ENCODE measurements at places on chromosomes 5 and 9. TPM values are rescaled to one million over a fixed set of nuclear protein-coding genes. Genes with fewer than 3 reads are reported as not detected.

The FOXD4L5 gene
- 0.79 TPM for total RNA-seq

The ZNF367 gene
- 2.2 TPM for total RNA-seq

The MATR3 gene
- 243 TPM for total RNA-seq

The FAM169A gene
- 8.1 TPM for total RNA-seq

The ACTBL2 gene
- total RNA-seq = not detected

The PSMB7 gene
- 69.7 TPM for total RNA-seq

The SLC12A2 gene
- total RNA-seq = 27.4 TPM

The TMCO6 gene
- total RNA-seq = 33.3 TPM

The SPINK13 gene
- total RNA-seq = not detected

The ZNF366 gene
- total RNA-seq = not detected

GRCh38 chr5:74027732-74028338 lies 401.8 kb downstream of the ARHGEF28 start:
- DNase-seq = no peak

- DNase-seq = no peak
These were observed 72.6 kb downstream of the GTF3C4 start for GRCh38 chr9:132742821-132743311.

DNA sequence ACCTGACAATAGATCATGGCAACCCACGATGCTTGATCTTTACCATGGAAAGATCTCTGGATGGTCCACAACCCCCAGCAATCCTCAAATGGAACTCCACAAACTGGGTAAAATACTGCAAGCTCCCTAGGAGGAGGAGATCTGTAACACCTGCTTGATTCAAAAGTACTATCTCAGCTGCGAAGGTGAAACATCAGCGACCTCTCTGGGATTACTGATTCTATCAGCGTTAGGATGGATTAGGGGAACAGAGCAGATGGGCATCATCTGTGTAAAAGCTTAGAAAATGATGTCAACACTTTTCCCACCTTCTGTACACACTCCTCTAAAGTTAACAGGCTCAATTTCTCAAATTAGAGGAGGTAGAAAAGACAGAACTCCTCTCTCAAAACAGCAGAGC lies 31.5 kb upstream of the TRPC7 start:
- DNase-seq = no peak

DNA sequence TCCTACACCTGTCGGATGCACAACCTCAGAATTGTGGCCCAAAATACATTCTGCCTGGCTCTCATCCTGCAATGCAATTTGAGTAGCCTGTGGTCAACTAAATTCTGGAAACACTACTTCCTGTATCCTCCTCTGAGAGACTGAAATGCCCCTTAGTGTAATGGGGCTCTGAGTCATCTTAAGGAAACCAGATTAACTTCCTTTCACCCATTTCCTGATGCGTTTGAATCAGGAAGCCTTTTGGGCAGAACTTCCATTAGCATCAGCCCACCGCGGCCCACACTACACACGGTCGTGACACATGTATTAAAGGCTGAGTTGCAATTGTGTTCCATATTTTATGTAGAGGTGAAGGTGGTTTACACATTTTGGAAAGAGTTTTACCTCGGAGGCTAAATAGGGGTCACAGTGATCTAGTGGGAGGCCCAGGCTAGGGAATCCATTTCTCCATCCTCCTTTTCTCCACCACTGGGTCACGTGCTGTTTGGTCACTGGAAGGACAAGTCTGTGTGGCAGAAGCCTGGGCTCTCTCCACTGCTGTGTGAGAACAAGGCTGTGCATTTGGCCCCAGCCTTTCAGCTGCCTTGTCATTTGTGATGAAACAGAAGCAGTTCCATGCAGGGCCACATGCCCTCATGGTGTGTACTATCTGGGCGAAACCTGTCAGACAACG lies 55.9 kb downstream of the DAP start:
- DNase-seq = no peak

GRCh38 chr9:107367727-107368502 lies 84.8 kb downstream of the RAD23B start:
- DNase-seq = no peak

GRCh38 chr5:179893076-179893957 lies 14.4 kb downstream of the TBC1D9B start:
- no peak for DNase-seq

DNA sequence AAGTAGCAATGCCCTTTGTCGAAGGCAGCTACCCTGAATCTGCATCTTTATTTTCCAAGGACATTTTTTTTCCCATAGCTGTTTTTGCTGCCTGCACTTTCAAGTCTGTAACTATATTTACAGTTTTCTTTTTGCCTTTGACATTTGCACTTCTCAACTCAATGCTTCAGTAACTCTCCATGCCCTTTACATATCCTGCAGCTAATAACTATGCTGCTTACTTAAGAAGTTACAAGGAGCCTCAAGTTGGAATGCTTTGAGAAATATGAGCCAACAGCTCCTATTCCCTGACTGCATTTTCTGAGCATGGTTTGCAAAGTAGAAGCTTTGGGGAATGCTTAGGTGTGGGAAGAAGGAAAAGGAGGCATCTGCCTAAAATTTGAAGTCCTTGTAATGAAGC lies 194.8 kb upstream of the TRPC7 start:
- no peak for DNase-seq

DNA sequence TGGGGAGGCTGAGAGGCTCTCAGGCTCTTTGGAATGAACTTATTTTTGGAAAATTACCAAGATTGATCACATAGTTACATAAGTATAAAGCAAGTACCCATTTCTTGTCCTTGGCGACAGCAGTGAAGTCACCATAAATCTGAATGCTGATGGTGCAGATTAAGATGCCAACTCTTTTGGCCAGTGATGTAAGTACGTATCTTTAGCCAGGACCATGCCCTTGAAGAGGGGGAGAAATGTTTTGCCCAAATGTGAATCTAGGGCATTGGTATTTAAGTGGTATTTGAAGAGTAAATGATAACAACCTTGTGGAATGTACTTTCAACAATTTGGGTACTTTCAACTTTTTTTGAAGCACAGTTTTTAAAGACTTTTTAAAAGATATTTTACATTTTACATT lies 68.2 kb upstream of the RAD23B start:
- no peak for DNase-seq

GRCh38 chr9:116337015-116337414 lies 183.4 kb downstream of the PAPPA start:
- DNase-seq = no peak

GRCh38 chr9:85118990-85119755 lies 449.6 kb downstream of the NTRK2 start:
- DNase-seq = no peak

DNA sequence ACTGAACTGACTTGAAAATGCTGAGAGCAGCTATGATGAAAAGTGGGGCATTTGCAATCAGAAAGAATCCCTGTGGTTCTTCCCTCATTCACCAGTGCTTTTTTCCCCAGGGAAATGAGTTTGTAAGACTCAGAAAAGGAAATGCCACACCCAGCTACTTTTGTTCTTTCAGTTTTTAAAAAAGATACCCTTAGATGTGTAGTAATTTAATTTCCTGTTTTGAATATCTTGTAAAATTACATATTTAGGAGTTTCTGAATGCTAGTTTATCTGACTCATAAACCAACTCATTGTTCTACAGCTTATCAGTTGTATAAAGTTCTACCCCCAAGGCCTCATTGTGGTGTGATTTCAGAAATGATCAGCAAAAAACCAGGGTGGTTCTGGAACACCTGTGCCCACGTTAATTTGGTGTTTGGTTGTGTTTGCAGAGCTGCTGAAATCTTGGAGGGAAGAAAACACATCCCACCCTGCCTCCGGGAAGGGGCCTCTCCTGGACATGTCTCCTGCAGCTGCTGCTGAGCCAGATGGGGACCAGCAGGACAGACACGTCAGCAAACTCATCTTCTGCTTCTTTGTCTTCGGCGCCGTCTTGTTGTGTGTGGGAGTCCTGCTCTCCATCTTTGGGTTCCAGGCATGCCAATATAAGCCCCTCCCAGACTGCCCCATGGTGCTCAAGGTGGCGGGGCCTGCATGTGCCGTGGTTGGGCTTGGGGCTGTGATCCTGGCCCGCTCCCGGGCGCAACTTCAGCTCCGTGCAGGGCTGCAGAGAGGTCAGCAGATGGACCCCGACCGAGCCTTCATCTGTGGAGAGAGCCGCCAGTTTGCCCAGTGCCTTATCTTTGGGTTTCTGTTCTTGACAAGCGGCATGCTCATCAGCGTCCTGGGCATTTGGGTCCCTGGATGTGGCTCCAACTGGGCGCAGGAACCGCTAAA lies 2.8 kb downstream of the TMEM171 start:
- DNase-seq = no peak

- DNase-seq = no peak
These were observed 115.5 kb upstream of the KLF4 start for GRCh38 chr9:107605041-107605440.

DNA sequence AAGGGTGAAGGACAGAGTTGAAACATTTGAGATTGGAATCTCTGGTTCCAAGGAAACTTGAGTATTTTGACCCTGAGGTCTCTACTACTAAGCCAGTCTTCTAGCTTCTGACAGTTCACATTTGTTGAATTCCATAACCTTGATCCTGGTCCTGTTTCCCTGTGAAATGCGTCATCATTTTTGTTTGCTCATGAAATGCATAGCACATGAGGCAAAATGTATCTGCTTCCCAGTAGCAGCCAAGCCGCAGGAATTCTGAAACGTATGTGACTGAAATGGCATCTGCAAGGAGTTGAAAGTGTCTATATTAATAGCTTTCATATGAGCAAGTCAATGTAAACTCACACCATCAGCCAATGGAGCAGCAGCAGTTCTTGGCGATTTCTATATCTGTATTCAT lies 307.9 kb downstream of the CSNK1G3 start:
- DNase-seq = no peak

DNA sequence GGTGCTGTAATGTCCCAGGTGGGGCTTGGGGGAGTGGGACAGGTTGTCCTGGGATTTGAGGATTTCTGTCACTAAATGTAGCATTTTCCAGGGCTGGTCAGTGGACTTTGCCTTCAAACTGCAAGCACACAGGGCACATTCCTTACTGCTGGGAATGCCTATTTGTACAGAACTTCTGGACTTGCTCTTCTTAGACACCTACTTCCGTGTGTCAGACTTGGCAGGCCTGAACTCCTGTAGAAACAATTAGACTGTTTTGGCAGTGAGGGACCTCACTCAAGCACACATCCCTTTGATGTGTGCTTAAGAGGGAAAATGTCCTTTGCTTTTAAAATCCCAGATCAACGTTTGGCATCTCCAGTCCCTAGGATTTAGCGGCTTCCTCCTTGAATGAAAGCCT lies 192.2 kb downstream of the PAPPA start:
- no peak for DNase-seq

GRCh38 chr5:173697931-173698579 lies 81.6 kb upstream of the BOD1 start:
- peak; percentile 25 for DNase-seq

DNA sequence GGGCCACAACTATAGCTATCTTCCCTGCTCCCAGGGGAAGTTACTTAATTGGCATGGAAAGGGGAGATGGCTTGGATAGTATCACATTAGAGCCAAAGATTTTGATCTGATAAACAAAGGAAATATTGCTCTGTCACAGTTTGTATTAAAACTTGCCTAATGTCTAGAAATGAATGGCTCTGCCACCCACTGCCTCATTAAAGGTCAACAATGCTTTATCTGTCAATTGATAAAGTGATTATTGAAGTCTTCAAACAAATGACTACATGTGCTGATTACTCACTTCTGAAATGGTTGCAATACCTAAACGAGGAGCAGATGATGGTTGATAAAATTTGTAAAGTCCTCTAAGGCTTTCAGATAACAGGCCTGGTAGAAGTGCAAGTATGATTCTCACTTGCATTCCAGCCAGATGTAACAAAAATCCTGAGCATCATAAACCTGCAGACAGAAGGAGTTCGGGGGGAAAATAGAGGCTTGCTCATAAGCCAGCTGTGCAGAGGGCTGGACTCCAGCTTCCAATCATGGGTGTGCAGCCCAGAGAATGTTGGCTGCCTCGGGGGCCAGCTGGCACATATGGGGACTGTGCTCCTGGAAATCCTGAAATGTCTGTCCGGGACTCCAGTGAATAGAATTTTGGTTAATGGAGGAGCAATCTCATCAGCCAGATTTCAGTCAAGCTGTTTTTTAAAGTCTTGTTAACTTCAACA lies 200.5 kb upstream of the SLC27A6 start:
- no peak for DNase-seq

DNA sequence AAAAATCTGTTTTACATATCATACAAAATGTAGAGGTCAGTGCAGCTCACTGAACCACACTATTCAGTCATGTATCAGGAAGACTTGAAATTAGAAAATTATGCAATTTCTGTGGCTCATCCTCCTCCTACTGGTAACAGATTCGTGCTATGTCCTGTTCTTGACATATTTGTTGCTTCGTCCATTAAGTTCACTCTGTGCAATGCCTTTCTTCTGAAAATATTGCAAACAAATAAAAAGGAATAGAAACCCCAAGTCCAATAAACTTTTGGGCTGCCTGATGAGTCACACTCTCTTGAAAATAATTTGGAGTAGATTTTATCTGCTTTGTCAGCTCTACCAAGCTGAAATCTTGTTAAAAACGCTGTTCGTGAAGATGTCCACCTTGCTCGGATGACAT lies 391.2 kb downstream of the RAB3C start:
- DNase-seq = no peak

GRCh38 chr9:134370638-134371037 lies 44.4 kb downstream of the RXRA start:
- DNase-seq = no peak

GRCh38 chr5:65873181-65873750 lies 53.1 kb upstream of the ERBIN start:
- DNase-seq = no peak

DNA sequence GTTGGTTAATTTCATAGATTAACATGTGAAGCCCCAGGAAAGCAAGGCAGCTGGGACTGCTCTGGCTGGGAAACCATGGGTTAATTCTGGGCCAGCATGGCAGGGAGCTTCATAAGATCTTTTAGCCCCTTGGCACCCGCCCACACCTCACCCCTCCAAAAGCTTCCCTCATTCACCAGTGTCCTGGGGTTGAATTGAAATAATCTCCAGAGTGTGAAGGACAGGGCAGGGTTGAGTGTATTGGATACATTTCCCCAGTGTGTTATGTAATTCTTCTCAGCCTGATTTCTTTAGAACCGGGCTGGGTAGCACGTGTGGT lies 19.4 kb downstream of the WNT8A start:
- no peak for DNase-seq

GRCh38 chr9:129783516-129784361 lies 19.2 kb upstream of the TOR1B start:
- peak; percentile 81 for DNase-seq

- no peak for DNase-seq
These were observed 71.5 kb downstream of the MACROH2A1 start for GRCh38 chr5:135327429-135328127.

GRCh38 chr9:123945532-123945931 lies 15.6 kb upstream of the DENND1A start:
- DNase-seq = no peak

DNA sequence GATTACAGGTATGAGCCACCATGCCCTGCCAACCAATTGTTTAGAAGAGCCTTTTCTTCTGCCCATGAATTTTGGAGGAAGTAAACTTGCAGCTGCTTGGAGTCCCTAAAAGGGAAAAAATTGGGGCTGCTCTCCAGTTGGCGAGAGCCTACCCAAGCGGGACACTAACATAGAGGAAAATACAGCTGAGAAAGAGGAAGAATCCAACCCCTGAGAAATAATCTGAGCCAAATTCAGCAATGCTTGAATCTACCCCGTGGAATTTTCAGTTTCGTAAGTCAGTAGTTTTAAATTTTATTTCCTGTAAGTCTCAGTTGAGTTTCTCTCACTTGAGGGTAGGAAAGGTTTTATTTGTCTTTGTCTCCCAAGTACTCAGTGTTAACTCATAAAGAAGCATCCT lies 30.4 kb upstream of the UBTD2 start:
- no peak for DNase-seq
